ENCODE measurements at places on chromosomes 7 and 10.

DNA sequence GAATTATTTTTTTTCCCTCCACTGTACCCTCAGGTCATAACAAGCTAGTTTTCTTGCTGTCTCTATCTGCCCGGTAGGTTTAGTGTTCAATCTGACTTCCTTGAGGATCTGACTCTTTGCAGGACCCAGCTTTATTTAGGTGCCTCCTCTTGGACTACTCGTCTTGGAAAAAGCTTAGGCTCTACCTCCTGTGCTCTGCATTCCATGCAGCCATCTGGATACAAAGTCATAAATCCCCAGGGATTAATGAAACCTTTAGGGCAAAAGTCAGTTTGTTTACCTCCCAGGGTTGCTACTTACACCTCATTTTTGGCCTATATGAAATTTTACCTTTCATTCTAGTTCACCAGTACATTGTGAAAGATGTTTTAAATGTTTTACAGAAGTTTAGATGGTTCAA is 8.0 kb downstream of the STAG3 start:
- DNase-seq, result no peak

GRCh38 chr10:91162050-91162494 is 58.4 kb upstream of the PCGF5 start:
- no peak for DNase-seq

DNA sequence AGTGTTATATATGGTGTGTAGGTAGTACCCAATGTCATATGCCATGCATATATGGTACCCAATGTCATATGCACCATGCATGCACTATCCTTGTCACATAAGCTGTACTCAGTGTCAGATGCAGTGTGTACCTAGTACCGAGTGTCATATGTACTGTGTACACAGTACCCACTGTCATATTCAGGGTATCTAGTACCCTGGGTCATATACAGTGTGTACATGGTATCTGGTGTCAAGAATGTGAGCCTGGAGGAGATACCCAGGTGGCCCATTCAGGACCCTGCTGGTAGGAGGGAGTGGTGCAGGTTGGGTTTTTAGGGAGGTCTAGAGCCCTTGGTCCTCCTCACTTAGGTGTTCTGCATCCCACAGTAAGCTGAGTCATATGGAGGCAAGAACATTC is 1.8 kb downstream of the ZMYND11 start:
- peak; percentile 69 for DNase-seq

DNA sequence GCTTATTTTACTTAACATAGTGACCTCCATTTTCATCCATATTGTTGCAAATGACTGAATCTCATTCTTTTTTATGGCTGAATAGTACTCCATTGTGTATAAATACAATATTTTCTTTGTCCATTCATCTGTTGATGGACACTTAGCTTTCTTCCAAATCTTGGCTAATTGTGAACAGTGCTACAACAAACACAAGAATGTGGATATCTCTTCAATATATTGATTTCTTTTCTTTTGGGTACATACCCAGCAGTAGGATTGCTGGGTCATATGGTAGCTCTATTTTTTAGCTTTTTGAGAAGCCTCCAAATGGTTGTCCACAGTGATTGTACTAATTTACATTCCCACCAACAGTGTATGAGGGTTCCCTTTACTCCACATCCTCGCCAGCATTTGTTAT is 58.0 kb downstream of the CREB5 start:
- no peak for DNase-seq

DNA sequence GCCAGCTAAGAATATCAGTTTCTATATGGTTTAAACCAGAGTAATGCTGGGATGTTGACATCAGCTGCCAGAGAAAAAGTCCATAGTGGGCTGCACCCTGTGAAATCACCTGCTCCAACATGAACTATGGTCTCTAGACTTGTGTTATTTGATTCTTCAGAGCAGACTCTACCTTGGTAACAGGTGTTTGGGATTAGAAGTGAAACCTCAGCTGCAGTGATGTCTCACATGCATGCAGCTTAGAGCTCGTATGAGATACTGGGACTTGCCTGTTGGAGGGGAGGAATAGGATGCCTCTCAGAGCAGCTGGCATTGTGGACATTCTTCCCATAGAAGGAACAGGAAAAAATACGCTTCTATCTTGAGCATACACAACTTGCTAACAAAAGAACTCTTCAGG is 287.1 kb upstream of the CSTF2T start:
- DNase-seq, result no peak

GRCh38 chr10:49512121-49512809 is 26.7 kb downstream of the ERCC6 start:
- peak; percentile 44 for DNase-seq

GRCh38 chr10:44385696-44386441 is 972 bp upstream of the CXCL12 start:
- DNase-seq, result no peak

DNA sequence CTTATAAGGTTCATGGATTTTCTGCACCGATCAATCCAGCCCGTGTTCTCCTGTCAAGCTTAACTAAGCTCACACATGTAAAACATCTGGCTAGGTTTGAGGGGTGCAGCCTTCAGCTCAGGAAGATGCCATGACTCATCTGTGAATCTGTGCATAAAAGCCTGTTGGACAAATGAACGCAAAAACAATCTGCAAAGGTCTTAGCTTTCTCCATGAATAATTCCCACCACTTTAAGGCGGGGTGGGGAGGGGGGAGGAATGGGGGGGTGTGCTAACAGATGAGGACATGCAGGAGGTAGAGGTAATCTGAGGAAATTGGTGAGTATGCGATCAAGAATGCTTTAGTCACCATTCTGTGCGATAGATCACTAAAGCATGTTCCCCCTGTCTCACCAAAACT is 4.8 kb downstream of the DOCK4 start:
- no peak for DNase-seq

GRCh38 chr10:92849234-92849525 is 860 bp downstream of the EXOC6 start:
- no peak for DNase-seq

DNA sequence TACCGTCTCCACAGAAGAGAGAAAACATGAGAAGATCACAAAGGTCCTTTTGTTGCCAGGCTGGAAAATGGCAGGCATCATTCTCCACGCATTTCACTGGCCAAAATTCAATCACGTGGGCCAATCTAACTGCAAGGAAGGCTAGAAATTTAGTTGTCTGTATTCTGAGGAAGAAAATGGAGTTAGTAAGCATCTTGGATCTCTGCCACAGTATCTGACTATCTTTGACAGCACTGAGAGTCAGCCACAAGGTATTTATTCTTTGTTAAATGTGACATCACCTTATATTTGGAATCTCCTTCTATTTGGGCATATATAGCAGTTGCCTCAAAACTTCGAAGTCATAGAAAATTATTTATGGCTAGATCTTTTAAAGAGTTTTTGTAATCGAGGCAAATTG is 213.9 kb downstream of the NSUN6 start:
- DNase-seq, result no peak

DNA sequence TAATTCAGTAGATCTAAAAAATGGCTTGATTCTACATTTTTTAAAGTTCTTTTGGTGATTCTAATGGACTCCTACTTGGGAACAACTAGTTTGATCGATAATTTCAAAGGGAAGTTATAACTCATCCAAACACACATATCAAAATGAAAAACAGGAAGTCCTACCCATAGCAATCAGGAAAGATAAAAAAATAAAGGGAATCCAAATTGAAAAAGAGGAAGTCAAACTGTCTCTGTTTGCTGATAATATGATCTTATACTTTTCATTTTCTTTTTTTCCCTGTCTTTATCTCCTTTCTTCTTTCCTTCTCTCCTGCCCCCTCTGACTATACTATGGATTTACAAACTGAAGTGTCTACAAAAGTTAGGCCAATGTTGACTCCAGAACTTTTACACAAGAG is 118.8 kb downstream of the IQUB start:
- DNase-seq, result no peak

DNA sequence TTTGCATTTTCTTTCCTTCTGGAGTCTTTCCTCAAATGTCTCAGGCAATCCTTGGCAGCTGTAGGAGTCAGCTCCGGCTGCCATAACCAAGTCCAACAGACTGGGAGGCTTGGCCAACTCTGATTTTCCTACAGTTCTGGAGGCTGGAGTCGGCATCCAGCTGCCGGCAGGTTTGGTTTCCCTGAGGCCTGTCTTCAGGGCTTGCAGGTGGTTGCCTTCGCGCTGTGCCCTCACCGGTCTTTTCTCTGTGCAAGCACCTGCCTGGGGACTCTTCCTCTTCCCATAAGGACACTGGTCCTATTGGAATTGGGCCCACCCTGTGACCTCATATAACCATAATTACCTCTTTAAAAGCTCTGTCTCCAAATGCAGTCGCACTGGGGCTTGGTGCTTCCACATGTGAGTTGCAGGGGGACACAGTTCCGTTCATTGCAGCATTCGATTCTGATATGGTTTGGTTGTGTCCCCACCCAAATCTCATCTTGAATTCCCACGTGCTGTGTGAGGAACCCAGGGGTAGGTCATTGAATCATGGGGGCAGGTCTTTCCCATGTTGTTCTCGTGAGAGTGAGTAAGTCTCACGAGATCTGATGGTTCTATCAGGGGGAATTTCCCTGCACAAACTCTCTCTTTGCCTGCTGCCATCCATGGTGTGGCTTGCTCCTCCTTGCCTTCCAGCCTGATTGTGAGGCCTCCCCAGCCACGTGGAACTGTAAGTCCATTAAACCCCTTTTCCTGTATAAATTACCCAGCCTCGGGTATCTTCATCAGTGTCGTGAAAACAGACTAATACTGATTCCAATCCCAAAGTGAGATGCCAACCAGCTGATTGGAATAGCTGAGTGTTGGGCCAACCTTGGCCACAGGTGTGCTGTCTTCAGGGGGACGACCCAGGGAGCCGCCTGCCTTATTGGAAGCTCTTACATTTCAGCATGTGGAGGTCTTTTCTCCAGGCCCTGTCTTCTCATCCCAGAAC is 7.9 kb downstream of the GALNTL5 start:
- DNase-seq, result no peak

DNA sequence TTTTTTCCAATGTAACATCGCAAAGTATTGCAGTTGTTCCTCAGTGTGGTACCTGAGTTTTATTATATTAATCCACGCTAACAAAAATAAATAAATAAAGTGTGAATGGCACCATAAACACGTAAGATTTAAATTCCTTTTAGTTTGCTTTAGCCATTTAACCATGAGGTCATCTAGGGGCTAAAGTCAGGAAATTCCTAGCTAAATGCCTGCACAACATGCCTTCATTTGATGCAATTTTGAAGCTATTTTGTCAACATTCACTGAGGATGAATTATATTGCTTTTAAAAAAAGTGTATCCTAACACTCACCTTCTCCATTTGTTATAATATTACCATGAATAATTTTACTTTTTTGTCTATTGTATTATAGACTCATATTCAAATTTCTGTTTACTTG is 714.4 kb downstream of the GATA3 start:
- DNase-seq, result no peak

DNA sequence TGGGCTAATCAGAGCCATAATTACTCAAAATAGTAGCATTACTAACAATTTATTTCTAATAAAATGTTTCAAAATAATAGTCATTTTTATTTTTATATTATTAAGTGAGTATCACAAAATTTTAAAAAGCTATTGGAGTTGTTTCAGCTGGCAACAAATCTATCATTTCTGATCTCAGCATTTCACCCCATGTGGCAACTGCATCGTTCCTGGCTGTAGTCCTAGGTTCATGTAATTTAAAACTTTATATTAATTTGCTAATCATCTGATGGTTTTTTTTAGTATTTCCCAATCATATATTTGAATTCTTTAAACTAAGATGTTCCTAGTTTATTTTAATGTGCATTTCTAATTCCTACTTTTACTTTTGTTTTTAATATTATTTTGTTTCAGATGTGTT is 293.0 kb upstream of the AKR1E2 start:
- no peak for DNase-seq

DNA sequence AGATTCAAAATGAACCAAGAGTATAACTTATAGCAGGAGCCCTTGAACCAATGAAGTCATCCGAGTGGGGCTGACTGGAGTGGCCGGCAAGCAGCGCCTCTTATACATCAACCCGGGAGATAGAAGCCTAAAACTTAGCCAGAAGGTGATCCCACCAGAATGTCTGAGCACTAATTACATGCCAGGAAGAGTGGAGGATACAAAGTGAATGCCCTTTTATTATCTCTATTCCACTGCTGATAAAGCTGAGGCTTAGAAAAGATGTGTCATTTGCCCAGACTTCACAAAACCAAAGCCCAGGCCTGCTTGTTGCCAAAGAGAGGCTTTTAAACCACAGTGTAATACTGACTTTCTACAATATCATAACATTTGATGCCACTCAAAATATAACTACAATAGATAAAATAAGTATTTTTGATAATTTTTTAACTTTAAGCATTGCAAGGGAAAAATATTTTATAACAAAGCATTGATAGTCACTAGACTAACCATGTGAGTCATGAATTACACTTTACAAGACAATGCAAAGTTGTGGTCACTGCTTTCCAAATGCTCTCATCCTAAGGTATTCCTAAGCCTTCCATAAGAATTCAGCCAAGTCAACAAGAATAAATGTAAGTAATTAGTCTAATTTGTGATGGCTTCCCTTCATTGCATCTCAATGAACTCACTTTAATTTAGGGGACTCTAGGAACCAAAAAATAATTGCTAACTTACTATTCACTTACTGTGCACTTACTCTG is 58.6 kb upstream of the ARID5B start:
- no peak for DNase-seq

DNA sequence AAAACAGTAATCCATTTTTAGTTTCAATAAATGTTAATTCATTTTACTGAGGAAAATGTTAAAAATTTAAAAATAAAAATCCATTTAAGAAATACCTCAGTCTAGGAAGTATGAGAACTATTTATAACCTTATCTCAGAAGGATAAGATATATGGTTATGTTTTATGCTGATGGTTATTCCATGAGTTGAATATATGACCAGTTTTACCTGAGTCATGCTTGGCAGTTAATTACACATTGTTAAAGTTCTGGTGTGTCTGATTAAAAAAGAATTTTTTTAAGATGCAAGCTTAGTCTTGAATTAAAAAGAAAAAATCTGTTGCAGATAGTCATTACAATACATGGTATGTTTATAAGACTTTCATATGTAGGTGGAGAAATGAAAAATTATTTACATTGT is 191.7 kb downstream of the ARL4A start:
- no peak for DNase-seq

DNA sequence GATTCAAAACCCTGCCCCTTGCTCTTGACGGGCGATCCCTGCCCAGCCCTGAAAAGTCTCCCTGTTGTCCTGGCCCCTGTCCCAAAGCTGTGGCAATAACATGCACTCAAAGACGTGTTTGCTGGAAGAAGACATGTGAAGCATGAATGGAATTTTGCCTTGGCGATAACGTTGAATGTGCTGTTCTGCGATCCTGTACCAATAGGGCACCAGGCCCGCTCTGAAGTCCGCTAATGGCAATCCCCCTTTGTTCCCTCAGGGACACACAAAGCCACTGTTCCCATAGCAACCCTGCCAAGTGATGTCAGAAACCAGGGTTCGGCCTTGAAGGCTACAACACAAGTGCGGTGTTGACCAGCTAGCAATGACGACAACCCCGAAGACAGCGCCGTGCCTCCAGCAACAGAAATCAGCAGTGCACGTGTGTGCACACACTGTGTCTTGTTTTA is 284.6 kb downstream of the KLF6 start:
- no peak for DNase-seq

DNA sequence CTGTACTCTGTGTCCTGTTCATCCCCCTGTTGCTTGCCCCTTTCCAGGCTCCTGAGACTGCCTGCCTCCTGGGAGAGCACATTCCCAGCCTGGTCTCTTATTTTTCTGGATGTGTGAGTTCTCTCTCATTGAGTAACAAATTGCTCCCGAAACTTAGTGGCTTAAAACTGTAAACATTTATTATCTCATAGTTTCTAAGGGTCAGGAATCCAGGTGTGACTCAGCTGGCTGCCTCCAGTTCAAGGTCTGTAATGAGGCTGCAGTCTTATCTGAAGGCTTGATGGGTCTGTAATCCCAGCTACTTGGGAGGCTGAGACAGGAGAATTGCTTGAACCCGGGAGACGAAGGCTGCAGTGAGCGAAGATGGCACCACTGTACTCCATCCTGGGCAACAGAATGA is 53.6 kb upstream of the PRR15 start:
- no peak for DNase-seq
